Cardiac ventricle fibroblast (primary cell): ENCODE measurements at places on chromosomes 16 and 17. TPM values are rescaled to one million over a fixed set of nuclear protein-coding genes. Genes with fewer than 3 reads are reported as not detected.

The TBX21 gene
- not detected in 2 replicates for total RNA-seq

The RDM1 gene
- total RNA-seq = 1.1 TPM in 1 of 2 replicates, not detected in the other

The FKBP10 gene
- 395 and 437 TPM in 2 replicates for total RNA-seq

The MRPL58 gene
- total RNA-seq = 36.5 and 42.3 TPM in 2 replicates
